ENCODE measurements at places on chromosomes 1 and 21.
A peak's percentile ranks its signal among the peaks of the same experiment; 100 is the strongest.

- no peak for DNase-seq
Measured at GRCh38 chr1:177023726-177024125, 140.8 kb downstream of the ASTN1 start.

DNA sequence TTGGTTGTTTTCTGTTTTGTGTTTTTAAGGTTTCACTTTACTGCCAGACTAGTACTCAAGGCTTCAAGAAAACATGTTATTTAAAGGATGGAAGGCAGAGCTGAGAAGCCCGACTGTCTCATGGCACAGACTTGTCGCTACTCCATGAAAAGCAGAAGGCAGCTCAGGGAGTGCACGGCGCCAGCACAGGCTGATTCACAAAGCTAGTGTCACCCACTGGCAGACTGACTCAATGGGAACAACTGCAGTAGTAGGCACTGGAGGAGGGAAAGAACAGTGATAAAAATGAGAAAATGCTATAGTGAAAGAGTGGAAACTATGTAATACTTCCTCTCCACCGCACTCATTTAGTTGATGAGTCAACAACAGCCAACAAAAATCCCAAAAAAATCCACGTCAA lies 14.7 kb downstream of the HSF2BP start:
- no peak for DNase-seq

DNA sequence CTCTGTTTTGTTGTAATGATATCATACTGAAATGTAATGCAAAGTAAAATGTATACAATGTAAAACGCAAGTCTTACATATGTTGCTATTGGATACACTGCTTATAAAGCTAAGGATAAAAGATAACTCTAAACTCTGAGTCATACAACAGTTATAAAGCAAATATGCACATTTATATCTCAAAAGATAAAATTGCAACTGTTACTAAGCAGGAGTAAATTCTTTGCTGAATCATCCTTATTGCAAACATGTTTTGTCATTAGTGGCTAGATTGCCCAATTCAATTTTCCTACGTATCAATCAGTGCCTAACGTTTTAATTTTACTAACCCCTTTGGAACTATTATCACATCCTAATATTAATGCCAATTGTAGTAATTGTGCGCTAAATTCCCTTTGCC lies 762.9 kb downstream of the LTN1 start:
- no peak for DNase-seq

DNA sequence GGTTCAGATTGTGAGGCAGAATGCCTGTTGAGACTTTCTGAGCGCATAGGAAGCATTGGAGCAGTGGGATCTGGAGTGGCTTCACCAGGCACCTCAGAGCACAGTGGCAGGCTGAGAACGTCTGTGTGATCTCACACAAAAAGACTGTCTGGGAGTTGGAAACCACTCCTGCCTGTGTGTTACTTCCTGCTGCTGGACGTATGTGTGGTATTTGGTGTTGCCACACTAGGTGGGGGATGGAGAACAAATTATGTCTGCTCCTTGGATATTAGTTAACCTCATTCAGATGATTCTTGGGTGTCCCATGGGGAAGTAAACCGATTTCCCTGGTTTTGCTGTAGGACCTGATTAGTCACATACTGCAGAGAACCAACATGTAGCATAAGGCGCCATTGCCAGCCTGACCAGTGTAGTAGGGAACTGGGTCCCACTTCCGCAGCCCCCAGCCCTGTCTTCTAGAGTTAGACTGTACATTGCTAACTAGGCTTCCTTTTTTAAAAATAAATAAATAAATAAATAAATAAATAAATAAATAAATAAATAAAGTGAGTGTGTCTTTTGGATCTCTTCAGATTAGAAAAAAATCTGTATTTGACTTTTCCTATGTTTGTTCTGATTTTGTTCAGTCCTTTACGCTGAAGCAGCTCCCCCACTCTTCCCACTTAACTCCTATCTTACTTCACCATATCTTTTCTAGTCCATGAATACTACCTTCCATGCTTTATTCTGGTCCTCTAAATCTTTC lies 26.9 kb downstream of the UCK2 start:
- DNase-seq, result peak; percentile 87

DNA sequence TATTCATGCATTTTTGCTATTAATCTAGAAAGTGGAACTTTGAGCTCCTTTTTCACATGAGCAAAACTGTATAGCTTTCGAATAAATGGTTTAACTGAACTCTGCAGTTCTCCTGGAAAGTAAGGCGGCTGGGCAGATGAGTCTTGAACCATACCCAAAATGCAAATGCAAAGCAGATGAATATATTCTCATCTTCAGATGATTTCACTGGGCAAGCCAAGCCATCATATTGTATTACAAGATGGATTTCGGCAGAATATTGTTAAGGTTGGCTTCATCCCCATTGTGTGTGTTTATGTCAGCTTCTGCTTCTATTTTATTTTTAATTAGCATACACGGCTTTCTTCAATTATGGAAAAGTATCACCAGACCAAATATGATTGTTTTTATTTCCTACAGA lies 209.6 kb downstream of the GREM2 start:
- no peak for DNase-seq

- DNase-seq, result no peak
Measured at GRCh38 chr1:219639876-219640577, 27.1 kb upstream of the ZC3H11B start.

DNA sequence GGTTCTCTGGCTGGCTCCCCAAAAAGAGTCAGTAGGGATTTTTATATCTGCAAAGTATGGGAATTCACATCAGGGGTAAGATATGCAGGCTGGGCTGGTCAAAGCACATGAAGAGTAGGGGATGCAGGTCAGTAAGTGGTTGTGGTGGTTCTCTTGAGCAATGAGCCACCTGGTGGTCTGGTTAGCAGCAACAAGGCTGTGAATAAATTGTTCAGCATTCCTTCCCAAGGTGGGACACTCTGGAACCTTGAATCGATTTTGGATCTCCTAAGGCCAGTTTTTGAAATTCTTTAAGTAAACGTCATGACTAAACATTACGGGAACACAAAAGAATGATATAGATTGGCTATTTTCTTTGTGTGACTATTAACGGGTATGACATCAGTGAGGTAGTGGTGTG lies 563.0 kb upstream of the NEGR1 start:
- no peak for DNase-seq

DNA sequence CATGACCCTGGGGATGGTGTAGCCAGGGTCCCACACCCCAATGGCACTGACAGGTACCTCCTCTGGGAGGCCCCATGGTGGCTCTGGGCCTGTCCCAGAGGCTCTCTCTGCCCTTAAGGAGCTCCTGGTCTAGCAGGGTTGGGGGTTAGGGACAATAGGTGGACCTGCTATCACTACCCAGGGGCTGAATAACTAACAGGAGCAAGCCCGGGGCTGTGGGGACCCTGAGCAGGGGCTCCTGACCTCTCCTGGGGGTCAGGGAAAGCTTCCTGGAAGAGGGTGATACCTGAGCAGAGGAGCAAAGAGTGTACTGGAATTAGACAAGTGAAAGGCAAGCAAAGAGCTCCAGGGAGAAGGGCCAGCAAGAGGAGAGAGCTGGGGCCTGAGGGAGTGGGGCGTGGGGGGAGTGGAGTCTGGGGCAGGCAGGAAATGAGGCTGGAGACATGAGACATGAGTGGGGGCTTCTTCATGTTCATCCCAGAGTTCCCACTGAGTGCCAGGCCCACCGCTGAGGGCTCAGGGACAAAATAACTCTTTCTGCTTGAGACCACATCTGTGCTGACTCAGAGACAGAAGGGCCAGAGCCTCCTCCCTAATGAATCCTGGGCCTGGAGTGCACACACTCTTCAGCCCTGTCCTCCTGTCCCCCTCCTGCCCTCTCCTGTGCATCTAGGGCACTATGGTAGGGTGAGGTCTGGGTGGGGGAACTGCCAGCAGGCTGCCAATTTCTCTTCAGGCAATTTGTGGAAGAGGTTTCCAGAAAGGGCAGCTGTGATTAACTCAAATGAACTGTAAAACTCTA lies 517.6 kb downstream of the PTPRU start:
- no peak for DNase-seq

GRCh38 chr21:26973226-26973625 lies 6.3 kb upstream of the ADAMTS5 start:
- DNase-seq, result no peak

GRCh38 chr21:45029298-45029947 lies 45.0 kb upstream of the ADARB1 start:
- DNase-seq, result no peak

DNA sequence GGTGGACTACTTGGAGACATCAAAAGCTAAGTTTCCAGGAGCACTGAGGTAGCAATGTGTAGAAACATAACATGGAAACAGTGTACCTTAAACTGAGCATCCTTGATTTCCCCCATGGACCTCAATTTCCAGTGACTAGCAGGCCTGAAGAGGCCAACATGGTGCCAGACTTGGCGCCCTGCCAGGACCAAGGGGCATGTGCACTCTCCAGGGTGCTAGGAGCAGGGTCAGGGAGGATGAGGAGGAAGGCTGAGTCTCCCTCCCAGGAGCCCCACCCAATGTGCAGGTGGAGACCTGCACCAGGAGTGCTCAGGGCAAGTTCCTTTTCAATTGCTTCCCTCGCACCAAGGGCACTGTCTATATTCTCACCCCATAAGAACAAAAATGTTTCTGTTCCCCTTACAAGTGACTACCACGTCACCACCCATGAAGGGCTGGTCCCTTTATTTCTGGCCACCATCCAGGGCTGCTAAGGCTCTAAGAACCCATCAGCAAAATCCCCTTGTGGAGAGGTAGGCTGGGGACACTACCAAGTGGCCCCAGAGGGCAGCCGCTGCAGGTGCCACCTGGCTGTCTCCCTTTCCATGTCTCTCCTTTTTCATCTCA lies 39.2 kb downstream of the MX1 start:
- DNase-seq, result no peak

GRCh38 chr1:246534114-246534513 lies 27.0 kb upstream of the SMYD3 start:
- DNase-seq, result no peak

DNA sequence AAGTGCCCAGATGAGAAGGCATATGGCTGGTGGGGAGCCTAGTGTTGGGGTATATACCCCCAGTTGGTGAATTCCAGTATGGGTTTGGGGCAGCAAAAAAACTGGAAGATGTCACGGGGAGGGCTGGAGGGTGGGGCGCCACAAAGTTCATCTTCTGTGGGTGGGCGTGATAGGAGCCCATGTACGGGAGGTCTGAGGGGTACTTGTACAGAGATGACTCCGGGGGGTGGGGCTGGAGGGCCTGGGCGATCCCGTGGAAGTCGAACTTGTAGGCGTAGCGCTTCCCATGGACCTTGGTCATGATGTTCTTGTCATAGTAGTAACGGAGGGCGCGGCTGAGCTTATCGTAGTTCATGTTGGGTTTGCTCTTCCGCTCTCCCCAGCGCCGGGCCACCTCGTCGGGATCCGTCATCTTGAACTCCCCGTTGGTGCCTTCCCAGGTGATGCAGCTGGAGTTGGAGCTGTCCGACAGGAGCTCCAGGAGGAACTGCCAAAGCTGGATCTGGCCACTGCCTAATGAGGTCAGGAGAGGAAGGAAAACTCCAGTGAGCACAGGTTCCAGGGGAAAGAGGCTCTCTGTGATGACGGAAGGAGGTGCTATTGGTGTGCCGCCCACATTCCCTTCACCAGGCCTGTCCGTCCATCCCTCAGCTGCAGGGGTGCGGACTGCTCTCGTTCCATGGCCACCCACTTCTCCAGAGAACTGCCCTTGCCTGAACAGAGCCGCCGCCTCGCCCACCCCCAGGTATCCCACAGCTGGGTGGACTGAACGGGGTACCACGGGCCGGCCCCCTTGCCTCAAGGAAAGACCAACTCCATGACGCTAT lies 114.7 kb downstream of the ERG start:
- DNase-seq, result no peak

- DNase-seq, result no peak
Measured at GRCh38 chr1:180415236-180415848, 87.0 kb downstream of the ACBD6 start.

GRCh38 chr1:161721738-161722343 lies 497 bp downstream of the FCRLB start:
- DNase-seq, result no peak

DNA sequence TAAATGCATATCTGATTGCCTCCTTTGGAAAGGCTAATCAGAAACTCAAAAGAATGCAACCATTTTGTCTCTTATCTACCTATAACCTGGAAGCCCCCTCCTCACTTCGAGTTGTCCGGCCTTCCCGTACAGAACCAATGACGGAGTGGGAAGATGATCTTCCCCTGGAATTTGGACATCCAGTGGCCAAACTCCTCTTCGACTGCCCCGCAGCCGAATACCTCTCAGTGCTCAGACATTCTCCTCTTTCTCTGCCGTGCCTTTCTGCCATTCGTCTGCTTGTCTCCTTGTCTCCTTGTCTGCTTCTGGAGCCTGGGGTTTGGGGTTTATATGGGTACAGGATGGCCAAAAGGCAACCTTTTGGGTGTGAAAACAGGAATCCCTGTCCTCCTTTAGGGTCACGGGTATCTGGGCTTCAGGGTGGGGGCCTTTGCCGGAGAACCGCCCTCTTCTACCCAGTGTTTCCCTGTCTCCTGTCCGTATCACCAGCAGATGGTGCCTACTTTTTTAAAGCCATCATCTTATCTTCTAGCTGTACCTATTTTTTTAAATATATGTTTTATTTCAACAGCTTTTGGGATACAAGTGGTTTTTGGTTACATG lies 35.9 kb upstream of the RAB4A start:
- DNase-seq, result no peak

DNA sequence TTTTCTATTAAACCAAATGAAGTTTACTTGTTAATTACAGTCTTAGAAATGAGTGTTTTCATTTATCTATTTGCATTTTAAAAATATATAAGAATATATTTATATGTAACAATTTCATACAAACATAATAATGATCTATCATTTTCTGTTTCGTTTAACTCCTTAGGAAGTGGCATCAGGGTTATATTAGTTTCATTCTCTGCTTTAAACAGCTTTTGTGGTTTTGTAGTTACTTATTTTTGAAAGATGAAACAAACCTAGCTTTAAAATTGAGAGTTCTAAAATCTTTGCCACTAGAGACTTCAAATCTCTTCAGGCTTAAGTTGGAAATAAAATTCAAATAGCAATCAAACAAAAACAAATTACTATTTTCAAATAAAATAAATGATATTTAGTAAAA lies 2110.6 kb downstream of the MRPL39 start:
- no peak for DNase-seq

- no peak for DNase-seq
Measured at GRCh38 chr1:7770997-7771822, at the start of gene VAMP3. Gene VAMP3 (plus strand): TSS chr1:7771296. CDS start chr1:7771384, 88 bp downstream.

GRCh38 chr1:199020904-199021303 lies 382.1 kb downstream of the PTPRC start:
- DNase-seq, result no peak

DNA sequence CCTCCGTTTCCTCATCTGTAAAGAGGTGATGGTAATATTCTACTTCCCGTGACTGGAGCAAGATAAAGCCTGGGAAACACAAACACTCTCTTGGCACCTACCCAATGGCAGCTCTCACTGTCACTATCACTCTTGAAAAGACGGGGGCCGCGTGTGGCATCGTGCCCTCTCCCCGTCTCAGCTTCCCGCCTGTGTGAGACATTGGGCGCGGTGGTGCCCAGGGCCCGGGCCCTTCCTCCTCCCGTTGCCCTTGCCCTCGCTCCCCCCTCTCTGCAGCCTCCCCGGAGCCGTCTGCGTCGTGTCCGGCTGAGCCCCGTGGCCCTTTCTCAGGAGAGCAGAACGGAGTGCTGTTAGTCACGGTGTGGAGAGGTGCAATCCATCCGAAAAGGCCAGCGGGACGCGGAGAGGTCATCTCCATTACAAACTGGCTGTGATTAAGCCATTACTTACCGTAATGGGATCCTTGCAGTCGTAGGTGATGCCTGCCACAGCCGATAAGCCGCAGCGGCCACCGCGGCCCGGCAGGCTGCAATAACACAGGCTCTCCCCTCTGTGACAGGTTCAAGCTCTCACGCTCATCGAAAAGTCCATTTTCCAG lies 156.4 kb upstream of the ZC3H12A start:
- no peak for DNase-seq

GRCh38 chr1:22628698-22629444 lies 7.6 kb upstream of the C1QA start:
- no peak for DNase-seq

Measured in SIG-M5 (cell line).